ENCODE measurements at places on chromosomes 6 and 20. TPM values are rescaled to one million over a fixed set of nuclear protein-coding genes. Genes with fewer than 3 reads are reported as not detected.

- no peak for DNase-seq
These were observed 12.1 kb upstream of the THEMIS start for GRCh38 chr6:127912914-127913313.

The RAMACL gene
- 2.9 TPM for total RNA-seq

The SYTL3 gene
- total RNA-seq, result 3.9 TPM

The PAK5 gene
- not detected for total RNA-seq

The BTN1A1 gene
- total RNA-seq, result not detected

- no peak for DNase-seq
These were observed 18.1 kb upstream of the SAMHD1 start for GRCh38 chr20:36969478-36970186.

The DNAAF9 gene
- 15.9 TPM for total RNA-seq

The HSPA1A gene
- 84.0 TPM for total RNA-seq

- DNase-seq, result no peak
These were observed 7.3 kb downstream of the TRDN start for GRCh38 chr6:123629258-123629941.

- DNase-seq, result no peak
These were observed 16.3 kb upstream of the REV3L start for GRCh38 chr6:111499269-111499793.

- DNase-seq, result peak; percentile 89
These were observed 19.2 kb downstream of the TUBB2B start for GRCh38 chr6:3208098-3208774.

- DNase-seq, result no peak
These were observed 2.8 kb upstream of the ASF1A start for GRCh38 chr6:118890997-118891790.

The GMPR gene
- total RNA-seq, result 4.7 TPM

The CFB gene
- total RNA-seq, result 0.29 TPM

The PTGIS gene
- total RNA-seq, result 0.05 TPM

The WFDC10A gene
- not detected for total RNA-seq

DNA sequence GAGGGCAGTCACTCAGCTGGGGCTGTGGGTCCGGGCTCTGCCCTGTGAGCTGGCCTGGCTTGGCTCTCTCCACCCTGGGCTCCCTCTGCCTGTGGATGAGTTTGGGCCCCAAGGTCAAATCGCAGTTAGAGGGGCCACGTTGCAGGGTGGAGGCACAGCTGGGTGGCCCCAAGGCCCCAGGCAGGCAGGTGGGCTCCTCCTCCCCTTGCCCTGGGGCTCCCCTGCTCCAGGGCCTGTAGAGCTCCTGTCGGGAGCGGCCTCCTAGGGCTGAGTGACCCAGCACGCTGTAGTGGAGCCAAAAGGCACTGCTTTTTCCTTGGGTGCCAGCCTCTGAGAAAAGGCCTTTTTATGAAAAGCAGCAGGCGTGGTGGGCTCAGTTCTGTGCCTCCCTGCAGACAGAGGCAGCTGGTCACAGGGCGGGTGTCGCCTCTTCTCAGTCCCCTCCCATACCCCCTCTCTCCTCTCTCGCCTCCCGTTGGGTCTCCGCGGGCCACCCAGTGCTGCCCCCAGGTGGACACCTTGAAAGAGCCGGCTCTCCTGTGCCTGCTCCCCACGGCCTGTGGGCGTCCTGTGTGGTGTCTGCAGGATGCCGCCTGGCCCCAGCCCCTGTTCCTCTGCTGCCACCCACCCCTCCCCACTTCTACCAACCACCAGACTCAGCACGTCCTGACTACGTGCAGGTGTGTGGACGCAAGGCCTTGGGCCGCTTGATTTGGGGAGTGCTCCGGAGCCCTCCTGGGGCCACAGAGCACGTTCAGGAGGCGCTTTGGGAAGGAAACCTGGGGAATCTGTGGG is 13.2 kb downstream of the SS18L1 start:
- DNase-seq, result no peak

GRCh38 chr20:58652606-58653294 is 1.7 kb downstream of the STX16 start:
- DNase-seq, result no peak

- DNase-seq, result no peak
These were observed 96.6 kb upstream of the MAN1A1 start for GRCh38 chr6:119446115-119446554.

DNA sequence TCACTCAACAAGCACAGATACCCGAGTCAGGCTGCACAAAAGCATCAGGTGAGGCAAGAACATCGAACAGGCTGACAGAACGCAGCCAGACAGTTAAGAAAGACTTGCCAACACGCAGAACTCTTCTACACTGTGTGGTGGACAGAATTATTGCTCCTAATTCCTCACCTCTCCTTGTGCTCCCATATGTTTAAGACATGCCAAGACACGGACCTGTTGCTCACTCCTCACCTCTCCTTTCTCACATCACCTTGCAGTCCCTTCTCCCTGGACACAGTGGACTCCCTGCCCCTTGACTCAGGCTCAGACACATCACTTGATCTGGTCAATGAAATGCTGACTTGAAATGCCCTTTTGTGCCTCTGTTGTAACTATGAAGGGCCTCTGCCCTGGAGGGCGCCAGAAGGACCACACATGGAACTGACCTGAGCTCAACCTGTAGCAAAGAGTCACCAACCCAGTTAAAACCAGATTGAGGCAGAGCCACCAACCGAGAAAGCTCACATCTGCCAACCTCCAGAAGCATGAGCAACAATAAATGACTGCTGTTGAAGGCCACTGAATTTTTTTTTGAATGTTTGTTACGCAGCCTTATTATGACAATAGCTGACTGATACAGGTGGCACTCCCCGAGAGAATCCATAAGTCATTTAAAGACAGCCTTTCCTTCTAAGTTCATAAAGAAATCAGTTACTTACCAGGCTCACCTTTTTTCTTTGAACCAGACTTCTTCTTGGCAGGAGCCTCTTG is 24.0 kb downstream of the RRBP1 start:
- no peak for DNase-seq

GRCh38 chr6:75429061-75429703 is 64.4 kb downstream of the FILIP1 start:
- DNase-seq, result no peak

The TBX18 gene
- total RNA-seq, result 19.9 TPM

DNA sequence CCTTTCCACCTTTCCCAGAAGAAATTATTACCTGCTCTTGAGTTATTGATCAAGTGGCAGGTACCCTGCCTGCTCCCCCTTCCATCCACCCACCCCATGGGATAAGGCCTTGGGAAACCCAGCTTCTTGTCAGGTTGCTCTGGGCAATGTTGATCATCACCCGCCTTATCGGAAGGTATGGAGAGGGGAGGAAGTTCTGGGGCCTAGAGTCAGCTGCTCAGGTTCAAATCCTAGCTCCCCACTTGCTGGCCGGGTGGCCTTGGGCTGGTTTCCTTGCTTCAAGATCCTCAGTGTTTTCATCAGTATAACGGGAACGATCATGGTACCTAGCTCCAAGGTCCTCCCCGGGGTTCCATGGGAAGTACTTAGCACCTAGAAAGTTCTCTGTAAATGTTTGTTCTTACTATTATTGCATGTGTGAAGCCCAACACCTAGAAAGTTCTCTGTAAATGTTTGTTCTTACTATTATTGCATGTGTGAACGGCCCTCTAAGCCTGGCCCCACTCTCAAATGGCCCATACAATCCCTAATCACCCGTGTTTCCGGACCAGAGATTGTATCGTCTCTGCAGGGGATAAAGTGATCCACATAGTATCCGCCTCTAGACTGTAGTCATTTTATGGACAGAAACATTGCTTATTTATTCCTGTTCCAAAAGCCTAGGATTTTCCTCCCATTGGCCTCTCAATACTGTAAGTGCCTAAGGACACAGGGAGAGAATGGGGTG is 1.1 kb upstream of the PREX1 start:
- no peak for DNase-seq

DNA sequence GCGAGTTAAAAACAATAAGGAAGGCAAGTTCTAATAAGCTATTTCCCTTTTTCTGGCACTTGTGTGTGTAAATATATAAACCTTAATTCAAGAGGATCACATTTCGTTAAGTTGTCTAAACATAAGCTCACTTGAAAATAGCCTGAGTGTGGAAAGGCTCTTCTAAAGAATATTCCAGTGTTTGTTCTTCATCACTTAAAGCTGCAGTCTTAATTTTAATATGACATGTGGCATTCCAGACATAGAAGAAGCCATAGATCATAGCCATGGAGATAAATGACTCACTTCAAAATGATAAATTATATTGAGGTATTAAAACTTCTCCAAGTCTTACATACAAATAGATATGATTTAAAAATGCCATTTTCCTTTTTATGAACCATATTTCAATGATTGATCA is 42.1 kb downstream of the IYD start:
- DNase-seq, result no peak

- peak; percentile 26 for DNase-seq
These were observed 32.3 kb downstream of the CNKSR3 start for GRCh38 chr6:154478021-154478700.

- DNase-seq, result no peak
These were observed 182.4 kb upstream of the QKI start for GRCh38 chr6:163232015-163232523.

- no peak for DNase-seq
These were observed 95.2 kb downstream of the ANKRD60 start for GRCh38 chr20:58133020-58133808.

DNA sequence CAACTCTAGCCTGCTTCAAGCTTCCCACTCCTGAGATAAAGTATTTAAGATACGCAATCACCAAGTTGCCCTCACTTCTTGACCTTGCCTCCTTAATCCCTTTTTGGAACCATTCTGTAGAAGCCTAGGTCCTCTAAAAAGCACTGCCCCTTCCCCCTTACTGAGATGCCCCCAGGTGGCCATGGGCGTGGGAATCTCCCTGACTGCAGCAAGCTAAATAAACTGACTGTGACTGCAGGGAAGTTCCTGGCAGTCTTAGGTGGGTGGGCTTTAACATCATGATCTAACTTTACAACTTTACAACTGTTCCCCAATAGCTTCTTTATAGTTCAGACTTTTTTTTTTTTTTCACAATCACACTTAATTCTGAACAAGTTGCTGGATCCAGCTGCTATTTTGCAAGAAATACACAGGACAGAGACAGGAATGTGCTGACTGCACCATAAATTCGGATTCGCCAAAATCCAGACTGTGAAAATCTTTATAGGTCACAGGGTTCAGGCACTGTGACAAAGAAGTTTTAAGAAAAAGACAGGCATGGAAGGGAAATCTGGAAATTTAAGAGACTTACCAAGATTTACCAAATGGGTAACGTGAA is 344.2 kb upstream of the SULF2 start:
- DNase-seq, result no peak

DNA sequence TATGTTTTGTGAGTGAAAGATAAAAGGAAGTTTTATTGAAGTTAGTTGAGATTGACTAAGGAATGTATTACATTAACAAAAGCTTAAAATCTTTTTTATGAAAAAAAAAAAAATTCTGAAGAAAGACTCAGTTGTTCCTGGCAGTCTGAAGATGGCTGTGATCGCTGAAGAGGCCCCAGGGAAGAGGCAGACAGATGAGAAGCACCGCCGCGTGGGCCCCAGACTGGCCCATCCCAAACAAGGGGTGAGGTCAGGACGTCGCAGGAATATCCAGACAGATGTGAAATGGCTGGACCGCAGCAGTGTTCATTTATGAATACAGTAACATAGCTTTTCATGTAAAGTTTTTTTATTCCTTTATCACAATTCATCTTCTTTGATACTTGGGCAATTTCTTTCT is 194.2 kb downstream of the TBXT start:
- DNase-seq, result no peak

The SNAI1 gene
- 6.8 TPM for total RNA-seq

DNA sequence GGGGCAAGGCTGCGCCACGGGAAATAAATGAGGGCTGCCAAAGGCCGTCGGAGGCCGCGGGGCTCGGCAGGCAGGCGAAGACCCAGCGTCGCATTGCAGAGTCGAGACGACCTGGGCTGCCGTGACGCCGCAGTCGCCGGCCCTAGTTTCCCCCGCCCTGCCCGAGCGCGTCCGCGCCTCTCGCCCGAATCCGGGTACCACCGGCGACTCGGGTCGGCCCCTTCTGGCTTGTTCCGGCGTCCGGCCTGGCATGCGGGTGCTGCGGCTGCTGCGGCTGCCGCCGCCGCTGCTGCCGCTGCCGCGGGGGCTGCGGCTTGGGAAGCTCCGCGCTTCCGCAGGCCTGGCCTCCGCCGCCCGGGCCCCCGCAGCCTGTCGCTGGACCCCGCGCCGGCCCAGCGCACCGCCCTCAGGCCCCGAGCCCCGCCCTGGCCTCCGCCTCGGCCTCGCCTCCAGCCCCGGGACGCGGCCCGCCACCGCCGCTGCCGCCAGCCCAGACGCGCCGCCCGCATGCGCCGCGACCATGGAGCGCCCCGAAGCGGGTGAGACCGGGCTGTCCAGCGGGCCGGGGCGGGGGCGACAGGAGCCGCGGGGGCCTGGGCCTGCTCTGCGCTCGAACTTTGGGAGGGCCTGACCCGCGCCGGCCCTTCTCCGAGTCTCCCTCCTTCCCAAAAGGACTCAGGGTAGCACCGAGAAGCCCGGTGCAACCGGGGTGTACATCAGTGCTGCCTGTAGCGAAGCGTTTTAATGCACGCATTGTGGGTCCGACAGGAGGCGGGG is at the start of gene AKAP7:
Gene AKAP7, plus strand, starts transcription at position 224 of the 777 bp plus-strand sequence. Its CDS starts 297 bp downstream, at position 521.
- DNase-seq, result peak; percentile 56

The DYNLRB1 gene
- 233 TPM for total RNA-seq

The KIF6 gene
- not detected for total RNA-seq

DNA sequence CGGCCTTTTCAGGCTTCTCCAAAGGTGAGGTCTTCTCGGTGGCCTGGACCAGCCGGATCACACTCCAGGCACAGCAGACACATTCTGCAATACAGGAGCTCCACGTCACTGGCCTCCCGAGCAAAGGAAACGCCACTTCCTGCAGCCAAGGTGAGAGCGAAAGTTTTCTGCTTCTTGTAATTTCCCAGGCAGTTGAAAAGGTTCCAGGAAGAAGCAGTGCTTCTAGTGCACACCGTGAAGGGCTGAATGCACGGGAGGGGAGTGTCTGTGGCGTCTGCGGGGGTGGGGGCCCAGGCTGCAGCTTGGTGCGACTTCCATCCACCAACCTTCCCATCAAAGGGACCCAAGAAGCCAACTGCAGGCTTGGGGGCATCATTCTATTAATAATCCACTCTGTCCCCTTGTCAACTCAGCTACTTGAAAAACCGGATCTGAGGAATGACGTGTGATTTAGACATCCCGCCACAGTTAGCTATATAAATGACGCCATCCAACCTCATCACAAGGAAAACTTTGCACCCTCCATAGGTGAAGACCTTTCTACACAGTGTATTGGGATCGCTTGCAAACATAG is 61.1 kb downstream of the NFATC2 start:
- DNase-seq, result no peak

DNA sequence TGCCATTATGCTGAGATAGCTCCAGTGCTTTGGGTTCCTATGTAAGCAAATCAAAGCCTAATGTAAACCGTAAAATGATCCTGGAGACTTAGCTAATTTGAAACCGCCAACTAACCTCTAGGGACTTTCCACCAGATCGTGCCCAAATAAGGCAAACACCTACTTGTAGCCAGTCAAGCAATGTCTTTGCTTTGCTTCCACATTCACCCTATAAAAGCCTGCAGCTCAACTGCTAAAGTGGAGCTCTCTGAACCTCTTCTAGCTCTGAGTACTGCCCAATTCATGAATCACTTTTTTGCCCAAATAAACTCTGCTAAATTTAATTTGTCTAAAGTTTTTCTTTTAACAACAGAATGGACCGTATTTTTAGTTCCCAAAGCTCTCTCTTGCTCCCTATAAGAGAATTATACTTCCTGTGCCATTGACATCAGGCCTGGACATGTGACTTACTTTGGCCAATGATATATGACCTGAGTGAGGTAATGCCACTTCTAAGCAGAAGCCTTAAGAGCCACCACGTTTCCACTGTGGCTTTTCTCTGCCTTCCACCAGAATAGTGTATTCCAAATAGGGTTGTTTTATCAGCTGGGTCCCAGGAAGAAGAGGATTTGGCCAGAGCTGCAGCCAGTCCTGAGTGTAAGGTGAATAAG is 34.8 kb upstream of the PSMF1 start:
- no peak for DNase-seq

All from HFFc6 (cell line).